HT-29 (cell line): ENCODE measurements at places on chromosomes 16 and 17. TPM values are rescaled to one million over a fixed set of nuclear protein-coding genes. Genes with fewer than 3 reads are reported as not detected.

Gene MT1E
- total RNA-seq: 493 and 525 TPM in 2 replicates

Gene HCRT
- not detected in 2 replicates for total RNA-seq

Gene IST1
- total RNA-seq: 115 and 136 TPM in 2 replicates

Gene CBLN1
- 0.39 and 2.5 TPM in 2 replicates for total RNA-seq

Gene CMTM2
- total RNA-seq: not detected in 2 replicates

Gene NPIPB9
- total RNA-seq: 1.2 TPM in 1 of 2 replicates, not detected in the other

Gene MEIOB
- not detected in 2 replicates for total RNA-seq

Gene MAPT
- total RNA-seq: 0.08 and 0.44 TPM in 2 replicates

Gene NR1D1
- 22.6 and 25.7 TPM in 2 replicates for total RNA-seq

Gene ZSCAN10
- total RNA-seq: not detected in 2 replicates

Gene ASPA
- total RNA-seq: not detected in 2 replicates

Gene SLC2A4
- total RNA-seq: 0.26 and 0.38 TPM in 2 replicates

Gene SLC12A3
- not detected in 2 replicates for total RNA-seq

Gene CBFA2T3
- 0.03 TPM in 1 of 2 replicates, not detected in the other for total RNA-seq

Gene RNU2-1
- total RNA-seq: not detected in 2 replicates

Gene POLR2C
- 151 and 174 TPM in 2 replicates for total RNA-seq

GRCh38 chr16:50275428-50276325, 9.3 kb downstream of the ADCY7 start:
- no peak for DNase-seq

DNA sequence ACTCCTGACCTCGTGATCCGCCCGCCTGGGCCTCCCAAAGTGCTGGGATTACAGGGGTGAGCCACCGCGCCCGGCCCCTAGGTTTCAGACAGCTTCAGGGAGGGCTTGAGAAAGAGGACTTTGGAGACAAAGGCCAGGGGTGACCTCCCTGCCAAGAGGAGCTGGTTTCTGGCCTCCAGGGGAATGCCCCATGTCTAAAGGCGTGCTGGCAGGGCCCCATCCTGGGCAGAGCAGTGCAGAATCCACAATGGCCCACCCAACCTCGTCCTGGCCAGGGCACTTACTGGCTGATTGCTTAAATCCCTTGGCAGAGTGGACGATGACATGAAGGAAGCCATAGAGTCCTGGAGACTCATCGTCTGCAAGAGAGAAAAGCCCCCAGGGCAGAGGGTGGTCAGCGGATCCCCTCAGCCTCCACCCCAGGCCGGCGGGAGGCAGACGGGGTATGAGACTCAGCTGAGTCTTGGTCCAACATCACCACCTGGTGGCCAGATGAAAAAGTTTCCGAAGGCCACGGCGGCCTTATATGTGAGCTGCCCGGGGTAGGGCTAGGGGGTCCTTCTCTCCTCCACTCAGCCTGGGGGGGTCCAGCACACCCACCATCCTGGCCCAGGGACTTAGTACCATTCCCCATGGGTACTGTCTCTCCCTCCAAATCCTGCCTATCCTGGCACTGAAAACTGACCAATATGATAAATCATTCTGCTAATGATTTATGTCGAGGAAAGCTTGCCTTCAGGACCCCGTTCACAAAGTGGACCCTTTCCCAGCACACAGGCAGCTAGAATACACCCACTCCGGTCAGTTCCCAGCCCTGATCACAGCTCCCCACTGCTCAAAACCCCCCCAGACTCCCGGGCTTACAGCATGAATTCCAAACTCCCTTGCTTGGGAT, 59.1 kb downstream of the TIMM22 start:
- peak; percentile 25 for DNase-seq

DNA sequence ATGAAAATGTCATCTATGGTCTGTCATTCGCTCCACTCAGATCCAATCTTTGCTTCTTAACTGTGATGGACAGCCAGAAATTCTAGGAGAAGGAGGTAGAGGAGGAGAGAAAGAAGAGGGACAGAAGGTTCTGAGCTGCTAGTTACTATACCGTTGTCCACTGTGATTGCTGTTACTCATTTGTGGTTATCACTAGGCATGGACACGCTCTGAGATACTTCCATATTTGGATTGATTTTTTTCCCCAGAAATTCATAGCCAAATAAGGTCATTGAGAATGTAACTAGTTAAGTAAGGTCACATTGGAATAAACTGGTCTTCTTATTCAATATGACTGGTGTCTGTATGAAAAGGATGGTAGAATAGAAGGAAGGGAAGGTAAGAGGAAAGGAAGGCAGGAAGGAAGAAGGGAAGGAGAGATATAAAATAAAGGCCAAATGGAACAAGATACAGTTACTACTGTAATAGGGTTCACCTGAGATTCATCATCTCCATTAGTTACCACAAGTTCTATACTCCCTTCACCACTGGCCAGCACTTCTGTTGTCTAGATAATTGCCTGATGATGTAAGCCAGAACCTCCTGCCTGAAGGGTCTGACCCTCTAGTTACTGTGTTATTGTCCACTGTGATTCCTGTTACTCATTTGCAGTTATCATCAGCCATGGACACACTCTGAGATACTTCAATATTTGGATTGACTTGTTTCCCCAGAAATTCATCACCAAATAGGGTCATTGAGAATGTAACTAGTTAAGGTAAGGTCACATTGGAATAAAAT, 2.9 kb downstream of the KRTAP9-7 start:
- DNase-seq: no peak

DNA sequence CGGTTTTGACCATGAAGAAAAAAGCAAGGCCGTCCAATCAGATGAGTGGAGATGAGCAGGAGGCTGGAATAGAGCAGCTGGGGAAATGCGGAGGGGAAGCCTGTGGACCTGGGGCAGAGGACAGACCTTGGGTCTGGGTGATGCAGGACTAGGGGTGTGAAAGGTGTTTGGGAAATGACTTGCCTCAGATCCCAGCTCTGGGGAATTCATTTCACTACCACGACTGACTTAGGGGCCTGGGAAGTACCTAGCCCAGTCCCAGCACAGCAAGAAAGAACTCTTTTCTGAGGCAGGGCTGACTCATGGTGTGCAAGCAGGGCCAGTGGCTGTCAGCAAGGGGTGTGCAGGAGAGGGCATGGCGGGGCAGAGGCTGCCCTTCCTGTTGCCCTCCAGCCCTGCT, 14.8 kb downstream of the DNAI2 start:
- DNase-seq: no peak

DNA sequence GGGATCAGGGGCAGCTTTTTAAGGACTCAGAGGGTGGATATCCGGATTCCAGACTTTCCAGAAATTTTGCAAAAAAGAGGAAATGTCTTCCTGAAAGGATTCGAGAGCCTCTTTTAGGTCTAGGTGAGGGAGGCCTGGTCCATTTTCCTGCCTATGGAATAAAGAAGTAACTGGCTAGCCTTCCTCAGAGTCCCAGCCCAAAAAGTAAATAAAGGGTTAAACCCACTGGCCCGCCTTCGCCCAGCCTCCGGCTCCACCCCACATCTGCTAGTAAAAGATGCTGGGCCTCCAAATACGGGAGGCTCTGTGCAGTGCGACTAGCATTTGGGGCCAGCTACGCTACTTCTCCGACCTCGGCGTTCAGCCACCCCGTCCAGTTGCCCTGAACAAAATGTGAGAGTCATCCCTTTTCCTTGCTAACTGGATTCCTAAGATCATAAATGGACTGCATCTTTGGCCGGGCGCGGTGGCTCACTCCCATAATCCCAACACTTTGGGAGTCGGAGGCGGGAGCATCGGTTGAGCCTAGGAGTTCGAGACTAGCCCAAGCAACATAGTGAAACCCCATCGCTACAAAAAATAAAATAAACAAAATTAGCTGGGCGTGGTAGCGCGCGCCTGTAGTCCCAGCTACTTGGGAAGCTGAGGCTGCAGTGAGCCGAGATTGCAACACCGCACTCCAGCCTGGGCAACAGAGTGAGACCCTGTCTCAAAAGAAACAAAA, 824 bp upstream of the MPP2 start:
- DNase-seq: peak; percentile 42

GRCh38 chr16:28258567-28258966, 33.8 kb upstream of the SBK1 start:
- DNase-seq: no peak

GRCh38 chr16:30892670-30893416, 1.0 kb downstream of the BCL7C start:
- no peak for DNase-seq

GRCh38 chr16:27314161-27314723, 468 bp downstream of the IL4R start:
- DNase-seq: peak; percentile 52

DNA sequence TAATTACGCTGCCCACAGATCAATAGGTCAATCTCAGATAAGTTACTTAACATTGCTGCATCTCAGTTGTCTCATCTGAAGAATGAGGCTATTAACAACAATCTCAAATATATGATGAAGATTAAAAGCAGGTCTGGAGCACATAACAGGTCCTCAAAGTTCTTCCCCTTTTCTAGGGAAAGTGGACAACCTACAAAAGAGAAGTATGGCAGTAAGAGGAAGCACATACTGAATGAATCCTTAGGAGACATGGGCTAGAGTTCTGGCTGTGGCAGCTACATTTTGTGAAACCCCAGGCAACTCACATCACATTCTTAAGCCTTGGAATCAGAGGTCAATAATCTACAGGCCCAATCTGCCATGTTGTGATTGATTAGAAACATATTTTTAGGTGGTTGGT, 180.6 kb downstream of the PCTP start:
- no peak for DNase-seq

GRCh38 chr17:60065867-60066266, 12.9 kb downstream of the HEATR6 start:
- DNase-seq: no peak

- no peak for DNase-seq
Measured at GRCh38 chr16:70591615-70592014, 54.7 kb upstream of the IL34 start.

DNA sequence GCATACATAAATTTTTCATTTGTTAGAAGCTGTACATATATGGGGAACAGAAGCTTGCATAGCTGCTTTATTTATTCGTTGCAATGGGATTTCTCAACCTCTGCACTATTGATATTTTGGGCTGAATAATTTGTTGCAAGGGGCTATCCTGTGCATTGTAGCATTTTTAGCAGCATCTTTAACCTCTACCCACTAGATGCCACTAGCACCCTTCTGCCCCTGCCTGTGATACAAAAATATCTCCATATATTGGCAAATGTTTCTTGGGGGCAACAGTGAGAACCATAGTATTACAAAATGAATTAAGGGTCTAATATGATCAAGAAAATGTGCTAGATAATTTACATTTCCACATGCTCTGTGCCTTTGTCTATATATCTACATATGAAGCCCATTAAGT, 1401.0 kb downstream of the CDH11 start:
- DNase-seq: no peak

- DNase-seq: no peak
Measured at GRCh38 chr17:42629411-42630009, 20.0 kb downstream of the TUBG1 start.

DNA sequence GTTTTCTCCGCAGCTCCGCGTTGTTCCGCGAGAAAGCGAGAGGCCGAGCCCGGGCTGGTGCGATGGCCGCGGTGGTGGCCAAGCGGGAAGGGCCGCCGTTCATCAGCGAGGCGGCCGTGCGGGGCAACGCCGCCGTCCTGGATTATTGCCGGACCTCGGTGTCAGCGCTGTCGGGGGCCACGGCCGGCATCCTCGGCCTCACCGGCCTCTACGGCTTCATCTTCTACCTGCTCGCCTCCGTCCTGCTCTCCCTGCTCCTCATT, 404 bp downstream of the EMC6 start:
- no peak for DNase-seq

DNA sequence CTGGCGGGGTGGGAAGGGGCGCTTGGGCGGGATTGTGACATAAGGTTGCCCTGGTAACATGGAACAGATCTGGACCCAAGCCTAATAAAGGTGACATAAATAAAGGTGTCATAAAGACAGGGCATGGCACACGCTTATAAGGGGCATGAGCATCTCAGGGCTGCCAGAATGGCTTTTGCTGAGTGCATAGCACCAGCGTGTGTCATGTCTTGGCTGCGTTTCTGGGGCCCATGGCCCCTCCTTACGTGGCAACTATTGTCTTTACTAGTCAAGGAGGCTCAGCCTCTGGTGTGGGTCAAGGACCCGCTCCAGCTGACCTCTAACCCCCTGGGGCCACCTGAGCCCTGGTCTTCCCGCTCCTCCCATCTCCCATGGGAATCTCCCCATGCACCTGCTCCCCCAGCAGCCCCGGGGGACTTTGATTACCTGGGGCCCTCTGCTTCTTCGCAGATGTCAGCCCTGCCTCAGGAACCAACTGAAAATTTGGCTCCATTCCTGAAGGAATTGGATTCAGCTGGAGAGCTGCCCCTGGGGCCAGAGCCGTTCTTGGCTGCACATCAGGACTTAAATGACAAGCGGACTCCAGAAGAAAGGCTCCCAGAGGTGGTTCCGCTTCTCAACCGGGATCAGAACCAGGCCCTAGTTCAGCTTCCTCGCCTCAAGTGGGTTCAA, 13.9 kb downstream of the LRRC37B start:
- DNase-seq: no peak

GRCh38 chr16:20897253-20897897, 2.8 kb downstream of the DCUN1D3 start:
- DNase-seq: no peak

- DNase-seq: no peak
Measured at GRCh38 chr16:83838151-83838550, 30.4 kb downstream of the HSBP1 start.

- DNase-seq: peak; percentile 32
Measured at GRCh38 chr16:55530316-55530856, 21.5 kb downstream of the LPCAT2 start.

DNA sequence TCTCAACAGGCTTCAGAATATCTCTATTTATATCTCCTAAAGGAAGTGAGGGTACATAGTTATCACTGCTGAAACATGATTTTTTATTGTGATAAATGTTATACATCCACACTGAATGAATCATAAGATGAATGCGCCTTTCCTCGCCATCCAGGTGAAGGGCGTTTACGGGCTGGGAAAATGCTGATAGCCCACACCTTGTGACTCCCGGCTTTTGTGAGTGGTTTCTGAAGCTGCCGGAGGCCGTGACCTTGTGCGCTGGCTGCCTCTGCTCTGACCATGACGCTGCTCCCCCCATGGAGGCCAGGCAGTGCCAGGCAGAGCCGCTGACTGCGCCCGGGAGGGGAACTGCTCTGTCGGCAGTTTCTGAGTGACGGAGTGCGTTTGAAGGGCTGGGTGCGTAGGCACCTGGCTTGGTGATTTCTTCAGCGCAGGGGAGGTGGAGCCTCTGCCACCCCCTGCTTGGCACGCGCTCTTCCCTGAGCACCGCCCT, 97.2 kb downstream of the RAP1GAP2 start:
- peak; percentile 66 for DNase-seq

- DNase-seq: no peak
Measured at GRCh38 chr16:29844575-29845331, 18.3 kb downstream of the CDIPT start.

- DNase-seq: no peak
Measured at GRCh38 chr16:82598771-82599170, 28.0 kb upstream of the CDH13 start.
